T-helper 2 cell (primary cell): ENCODE measurements at places on chromosomes 11 and 22.

- DNase-seq, result no peak
Measured at GRCh38 chr11:129637473-129637872, 178.2 kb upstream of the TMEM45B start.

DNA sequence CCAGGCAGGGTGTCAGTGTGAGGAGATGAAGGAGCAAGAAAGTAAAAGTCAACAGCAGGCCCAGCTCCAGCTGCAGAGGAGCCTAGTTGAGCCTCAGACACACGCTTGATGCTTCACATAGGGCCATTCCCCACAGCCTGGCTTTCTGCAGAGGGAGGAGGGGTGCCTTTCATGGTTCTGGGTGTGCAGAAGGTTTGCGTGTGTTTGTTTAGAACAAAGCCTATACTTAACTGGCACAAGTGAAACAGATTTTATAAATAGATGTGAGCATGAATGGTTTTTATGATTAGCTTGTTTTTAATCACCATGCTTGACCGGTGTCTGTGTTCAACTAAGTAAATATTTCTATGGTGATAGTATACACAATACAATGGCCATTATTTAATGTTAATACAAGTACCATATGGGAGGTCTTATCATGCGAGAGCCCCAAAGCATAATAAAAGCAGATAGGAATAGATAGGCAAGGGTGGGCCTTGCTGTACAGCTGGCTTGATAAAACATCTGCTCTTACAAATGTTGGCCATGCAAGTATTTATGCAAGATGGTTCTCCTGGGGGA lies 290.2 kb downstream of the ETS1 start:
- no peak for DNase-seq

GRCh38 chr11:47905358-47906059 lies 57.4 kb upstream of the NUP160 start:
- no peak for DNase-seq

GRCh38 chr11:106988151-106989077 lies 29.9 kb downstream of the GUCY1A2 start:
- no peak for DNase-seq

- no peak for DNase-seq
Measured at GRCh38 chr22:23565305-23565914, 14.7 kb downstream of the IGLL1 start.

DNA sequence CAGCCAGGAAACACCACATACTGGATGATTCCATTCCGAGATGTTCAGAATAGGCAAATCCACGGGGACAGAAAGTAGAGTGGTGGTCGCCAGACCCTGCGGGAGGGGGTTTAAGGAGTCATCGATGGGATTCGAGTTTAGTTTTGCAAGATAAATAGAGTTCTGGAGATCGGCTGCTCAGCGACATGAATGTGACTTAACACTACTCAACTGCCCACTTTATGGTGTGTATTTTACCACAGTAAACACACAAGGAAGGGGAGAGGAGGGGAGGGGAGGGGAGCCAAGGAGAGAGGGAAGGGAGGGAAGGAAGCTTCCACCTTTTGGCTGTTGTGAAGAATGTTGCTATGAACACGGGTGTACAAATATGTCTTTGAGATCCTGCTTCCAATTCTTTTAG lies 10.4 kb upstream of the ARHGAP8 start:
- DNase-seq, result no peak

GRCh38 chr11:39205236-39205995 lies 2254.0 kb downstream of the LRRC4C start:
- no peak for DNase-seq

DNA sequence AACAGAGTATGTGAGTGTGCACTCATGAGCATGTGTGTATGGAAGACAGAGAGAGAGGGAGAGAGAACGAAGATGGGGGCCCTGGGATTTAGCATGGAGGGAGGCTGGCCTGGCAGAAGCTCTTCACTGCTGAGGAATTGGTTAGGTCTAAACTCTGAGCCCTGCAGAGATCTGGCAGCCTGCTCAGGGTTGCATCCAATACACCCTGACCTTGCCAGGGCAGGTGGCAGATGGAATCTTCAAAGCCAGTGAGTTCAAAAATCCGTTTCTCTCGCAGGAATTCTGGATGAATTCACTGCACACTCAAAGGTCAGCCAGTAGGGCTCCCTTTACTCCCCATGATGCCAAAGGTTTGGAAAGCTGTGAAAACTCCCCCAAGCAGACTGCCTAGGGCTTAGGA lies 61.4 kb upstream of the OLFML1 start:
- no peak for DNase-seq

DNA sequence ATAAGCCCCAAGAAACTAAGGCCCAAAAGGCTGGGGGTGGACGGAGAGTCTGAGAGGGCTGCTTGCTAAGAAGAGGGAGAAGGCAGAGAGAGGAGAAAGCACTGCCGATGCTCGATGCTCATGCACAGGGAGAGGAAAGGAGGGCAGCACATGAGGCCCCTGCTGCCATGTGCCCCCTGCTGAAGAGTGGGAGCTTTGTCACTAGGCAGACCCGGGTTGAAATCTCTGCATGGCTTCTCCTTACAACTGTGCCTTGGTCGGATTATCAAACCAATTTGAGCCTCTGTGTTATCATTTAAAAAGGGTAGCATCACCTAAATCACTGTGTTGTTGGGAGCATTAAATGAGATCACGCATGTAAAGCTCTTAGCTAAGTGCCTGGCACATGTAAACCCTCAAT lies 330.5 kb downstream of the NXPE2 start:
- DNase-seq, result no peak

DNA sequence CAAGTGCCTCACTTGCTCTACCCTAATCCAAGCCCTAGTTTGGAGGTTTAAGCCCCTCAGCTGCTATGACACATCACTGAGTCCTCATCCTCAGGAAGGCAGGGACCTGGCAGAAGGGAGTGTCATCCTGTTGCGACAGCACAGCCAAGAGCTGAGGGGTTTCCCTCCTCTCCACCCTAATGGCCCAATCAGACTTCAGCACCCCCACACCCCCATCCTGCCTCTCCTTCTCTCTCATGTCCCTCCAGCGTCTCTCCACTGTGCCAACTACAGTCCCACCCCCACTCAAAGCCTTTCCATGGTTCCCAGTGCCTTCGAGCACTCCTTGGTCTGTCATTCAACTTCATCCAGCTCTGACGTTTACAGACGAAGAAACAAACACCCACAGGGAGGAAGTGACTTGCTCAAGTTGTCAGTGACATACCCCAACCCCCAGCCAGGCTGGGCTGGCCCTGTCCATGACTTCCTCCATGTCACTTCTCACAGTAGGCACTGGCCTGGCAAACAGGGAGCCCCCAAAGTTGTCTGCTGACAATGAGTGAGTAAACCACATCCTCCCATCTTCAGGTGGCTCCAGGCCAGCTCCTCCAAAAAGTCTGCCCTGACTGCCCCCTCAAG lies 15.6 kb downstream of the ARAP1 start:
- DNase-seq, result peak; percentile 16

- DNase-seq, result no peak
Measured at GRCh38 chr11:93303689-93304088, 26.9 kb upstream of the DEUP1 start.

DNA sequence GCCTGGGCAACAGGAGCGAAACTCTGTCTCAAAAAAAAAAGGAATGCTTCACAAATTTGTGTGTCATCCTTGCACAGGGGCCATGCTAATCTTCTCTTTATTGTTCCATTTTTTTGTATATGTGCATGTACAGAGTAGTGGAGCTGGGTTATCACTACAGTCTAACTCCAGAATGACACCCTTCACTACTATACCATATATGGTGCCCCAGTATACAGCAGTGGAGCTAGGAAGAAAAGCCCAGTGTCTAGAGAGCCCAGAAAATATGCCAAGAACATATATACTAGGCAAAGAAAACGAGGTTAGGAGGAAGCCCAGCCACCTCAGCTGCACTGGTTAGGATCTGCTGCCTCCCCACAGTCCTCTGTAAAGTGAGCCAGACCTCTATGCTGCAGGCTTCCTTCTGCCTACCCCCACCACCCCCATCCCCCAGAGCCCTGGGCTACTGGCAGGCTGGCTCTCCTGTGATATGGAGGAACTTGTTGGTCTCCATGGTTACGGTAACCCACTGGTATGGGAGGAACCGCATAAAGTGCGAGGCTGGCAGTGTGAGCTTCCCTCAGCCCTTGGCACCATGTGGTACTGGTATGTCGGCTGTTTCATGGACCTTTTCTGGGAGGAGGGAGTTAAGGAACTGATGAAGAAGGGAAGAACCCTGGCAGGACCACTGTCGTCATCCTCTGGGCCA lies 34.3 kb downstream of the RCOR2 start:
- DNase-seq, result no peak

DNA sequence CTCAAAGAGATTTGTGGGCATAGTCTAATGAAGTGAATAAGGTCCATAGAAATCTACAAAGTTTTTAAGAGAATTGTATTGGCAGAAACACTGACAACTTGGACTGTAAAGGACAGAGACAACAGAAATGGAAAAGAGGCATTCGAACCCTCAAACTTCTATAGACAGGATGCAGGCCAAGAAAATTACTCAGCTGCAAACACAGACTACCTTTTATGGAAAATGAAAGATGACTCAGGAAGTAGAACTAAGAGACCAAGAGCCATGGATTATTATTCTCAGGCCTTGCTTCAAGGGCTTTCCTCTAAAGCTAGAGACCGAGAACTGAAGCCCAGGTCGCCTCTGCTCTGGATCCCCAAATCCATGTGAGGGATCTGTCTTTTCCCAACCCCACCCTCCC lies 3.8 kb upstream of the PELI3 start:
- no peak for DNase-seq
